Omental fat pad (tissue), 4 donors: ENCODE measurements at places on chromosomes 2 and 18.

- DNase-seq: no peak
These were observed 22.3 kb upstream of the CAVIN2 start for GRCh38 chr2:191869178-191869577.

GRCh38 chr2:46770622-46771021, 145.0 kb downstream of the MCFD2 start:
- DNase-seq: no peak

- no peak for DNase-seq
These were observed 699.9 kb downstream of the DSC3 start for GRCh38 chr18:30342675-30343074.

DNA sequence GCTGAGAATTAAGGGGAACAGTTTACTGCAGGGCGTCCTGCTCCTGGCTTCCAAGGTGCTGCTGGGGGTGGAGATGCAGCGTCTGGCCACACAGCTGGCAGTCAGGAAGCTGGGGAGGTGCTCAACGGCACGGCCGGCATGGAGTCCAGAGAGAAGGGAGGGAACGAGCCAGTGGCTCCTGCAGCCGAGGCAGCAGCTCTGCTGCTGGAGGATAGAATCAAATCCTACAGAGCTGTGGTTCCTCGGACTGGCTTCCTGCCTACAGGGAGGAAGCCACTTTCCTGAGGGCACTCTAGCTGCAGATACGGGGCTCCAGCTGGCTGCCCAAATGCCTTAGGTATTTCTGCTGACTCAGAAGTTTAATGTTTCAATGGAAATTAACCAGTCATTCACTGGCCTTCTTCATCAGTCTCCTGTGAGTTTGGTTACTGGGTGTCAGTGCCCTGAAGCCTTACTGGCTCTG, 266.3 kb downstream of the TWIST2 start:
- no peak for DNase-seq

DNA sequence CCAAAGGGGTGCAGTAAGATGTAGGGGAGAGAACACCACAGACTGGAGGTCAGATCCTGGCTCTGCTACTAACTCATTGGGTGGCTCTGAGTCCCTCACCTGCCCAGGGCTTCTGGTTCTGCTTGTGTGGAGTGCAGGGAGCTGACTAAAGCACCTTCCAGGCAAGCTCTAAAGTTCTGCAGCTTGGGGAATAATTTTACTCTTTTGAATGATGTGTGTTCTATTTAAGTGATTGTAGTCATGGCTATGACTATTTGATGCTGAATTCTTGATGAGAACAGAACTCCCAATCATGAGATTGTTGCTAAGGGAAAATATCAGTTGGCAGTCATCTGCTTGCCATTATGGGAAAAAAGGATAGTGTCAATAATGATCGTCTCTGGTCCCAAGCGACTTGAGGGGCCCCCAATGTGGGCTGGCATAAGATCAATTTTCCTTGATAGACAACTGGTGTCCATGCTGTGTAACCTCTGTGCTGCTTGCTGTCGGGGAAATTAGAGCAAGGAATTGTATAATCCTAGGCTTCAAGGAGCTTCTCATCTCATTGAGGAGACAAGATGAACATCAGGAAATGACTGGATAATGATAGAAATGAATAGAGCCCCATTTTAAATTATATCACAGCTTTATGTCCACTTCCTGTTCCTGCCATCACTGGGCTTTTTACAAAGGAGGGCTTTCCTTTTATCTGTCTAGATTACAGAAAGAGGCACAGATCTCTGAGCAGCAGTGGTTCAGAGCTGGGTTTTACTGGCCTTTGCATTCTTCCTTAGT, 131.7 kb downstream of the SLC4A3 start:
- no peak for DNase-seq

DNA sequence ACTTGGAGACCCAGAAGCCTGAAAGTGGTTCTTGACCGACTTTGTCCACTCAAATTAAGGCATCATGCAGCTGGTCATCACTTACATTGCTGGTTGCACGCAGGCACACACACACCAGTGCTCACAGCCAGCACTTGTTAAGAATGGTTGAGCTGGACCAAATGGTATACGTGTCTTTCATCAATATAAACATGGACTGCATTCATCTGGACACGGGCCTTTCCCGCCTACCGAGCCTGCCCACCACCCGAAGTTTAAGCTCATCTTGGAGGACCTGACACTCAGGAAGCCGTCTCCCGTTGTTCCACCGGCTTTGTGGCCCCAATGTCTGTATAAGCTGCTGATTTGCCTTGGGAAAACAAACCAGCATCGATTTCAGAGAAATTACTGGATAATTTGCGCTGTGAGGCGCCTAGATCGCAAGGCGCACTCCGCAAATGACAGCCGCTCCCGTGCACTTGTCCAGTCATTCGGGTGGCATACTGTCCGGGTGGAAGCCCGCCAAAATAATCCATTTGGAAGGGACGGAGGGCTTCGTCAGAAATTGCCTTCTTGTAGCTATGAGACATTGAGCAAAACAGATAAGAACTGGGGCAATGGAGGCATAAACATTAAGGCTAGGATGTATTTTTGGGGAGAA, 40.1 kb upstream of the AKAIN1 start:
- no peak for DNase-seq

GRCh38 chr18:42339372-42339771, 384.3 kb downstream of the PIK3C3 start:
- DNase-seq: no peak

DNA sequence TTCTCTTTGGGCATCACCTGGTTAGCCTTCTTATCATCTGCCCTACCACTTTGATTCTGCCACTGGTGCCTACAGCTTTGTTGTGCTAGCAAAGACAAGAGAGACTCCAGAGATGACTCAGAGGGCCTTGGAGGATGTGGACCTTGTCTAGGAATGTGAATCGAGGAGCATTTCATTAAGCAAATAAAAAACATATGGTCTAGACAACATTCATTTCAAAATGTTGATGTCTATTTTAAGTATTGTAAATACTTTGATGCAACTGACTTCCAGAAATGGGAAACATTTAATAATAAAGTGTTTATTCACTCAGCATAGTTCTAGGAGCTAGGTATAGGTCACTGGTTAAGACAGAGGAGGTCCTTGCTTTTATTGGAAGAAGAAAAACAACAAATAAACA, 195.5 kb downstream of the CDCA7 start:
- DNase-seq: no peak

DNA sequence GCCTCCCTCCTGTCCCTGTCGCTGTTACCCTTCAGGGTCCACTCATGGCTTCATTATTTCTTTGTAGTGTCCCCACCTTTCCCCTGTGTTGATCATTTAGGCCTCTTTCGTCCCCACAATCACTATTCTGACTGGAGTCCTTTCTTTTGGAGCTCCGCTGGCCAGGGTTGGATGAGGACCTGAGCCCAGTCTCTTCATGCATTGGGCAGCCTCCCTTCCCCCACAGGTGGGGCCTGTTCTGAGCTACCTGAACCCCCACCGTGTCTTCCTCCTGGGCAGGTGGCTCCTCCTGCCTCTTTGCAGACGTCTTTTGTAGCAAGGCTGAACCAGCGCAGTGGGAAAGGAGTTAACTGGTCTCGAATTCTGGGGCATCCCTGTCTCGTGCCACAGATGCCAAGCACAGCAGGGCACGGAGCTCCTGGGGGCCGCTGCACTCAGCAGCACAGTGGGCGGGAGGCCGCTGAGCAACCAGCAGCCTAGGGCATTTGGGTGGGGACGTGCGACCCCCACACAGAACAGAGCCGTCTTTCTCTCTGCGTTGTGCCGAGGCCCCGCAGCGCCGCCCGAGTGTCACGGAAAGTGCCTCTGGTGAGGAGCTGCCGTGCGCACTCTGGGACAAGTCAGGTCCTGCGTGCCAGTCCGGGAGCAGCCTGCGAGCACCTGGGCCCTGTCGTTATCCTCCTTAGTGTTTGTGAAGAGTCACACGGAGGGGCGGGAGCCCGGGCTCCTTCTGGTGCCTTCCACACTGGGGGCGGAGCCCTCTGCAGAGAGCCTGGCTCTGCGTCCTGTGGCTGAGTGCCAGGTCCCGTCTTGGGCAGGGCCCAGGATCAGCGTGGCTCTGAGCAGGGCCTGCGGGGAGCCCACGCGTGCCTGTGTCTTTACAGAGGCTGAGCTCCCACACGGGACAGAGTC, 130.1 kb downstream of the NFATC1 start:
- no peak for DNase-seq

GRCh38 chr2:108916122-108916795, 72.8 kb downstream of the EDAR start:
- no peak for DNase-seq

DNA sequence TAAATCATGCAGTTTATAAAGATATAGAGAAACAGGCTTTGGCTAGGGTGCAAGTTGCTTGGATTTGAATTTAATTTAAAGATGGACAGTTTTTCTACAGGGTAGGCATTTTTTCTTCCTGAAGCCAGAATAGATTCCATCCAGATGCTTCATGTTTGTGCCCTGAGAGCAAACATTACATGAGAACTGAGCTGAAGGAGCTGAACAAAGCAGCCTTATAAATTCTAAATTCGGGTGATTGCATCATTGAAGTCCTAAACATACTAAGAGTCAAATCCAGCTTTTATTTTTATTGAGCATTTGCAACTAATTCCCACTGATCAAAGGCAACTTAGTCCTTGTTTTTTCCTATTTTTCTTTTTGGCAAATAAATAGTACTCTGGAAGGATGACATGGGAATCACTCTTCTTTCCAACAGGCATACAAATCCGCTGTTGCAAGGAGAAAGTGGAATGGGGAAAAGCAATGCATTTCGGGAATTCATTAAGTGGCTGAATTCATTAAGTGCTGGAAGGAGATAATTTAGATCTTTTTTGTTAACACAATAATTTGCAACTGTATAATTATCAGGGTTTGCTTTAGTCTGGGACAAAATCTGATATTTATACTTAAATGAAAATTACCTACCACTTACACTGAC, 828.0 kb downstream of the SLC4A3 start:
- no peak for DNase-seq

GRCh38 chr2:16169381-16169960, 229.1 kb downstream of the MYCN start:
- no peak for DNase-seq

DNA sequence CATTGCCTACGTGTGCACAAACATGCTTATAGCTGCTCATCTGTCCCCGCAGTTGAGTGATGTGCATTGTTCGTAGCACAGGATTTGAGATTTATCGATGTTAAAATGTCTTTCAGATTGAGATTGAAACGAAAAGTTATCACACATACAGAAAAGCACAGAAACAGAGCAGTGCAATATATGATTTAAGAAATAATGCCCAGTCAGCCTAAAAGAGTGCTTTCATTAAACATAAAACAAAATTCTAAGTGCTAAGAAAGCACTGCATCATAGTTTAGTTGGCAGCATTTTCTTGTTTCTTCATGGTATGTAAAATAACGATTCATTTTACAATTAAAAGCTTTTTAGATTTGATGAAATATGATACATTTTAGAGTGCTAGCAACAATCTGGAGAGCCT, 31.9 kb upstream of the GORASP2 start:
- no peak for DNase-seq

DNA sequence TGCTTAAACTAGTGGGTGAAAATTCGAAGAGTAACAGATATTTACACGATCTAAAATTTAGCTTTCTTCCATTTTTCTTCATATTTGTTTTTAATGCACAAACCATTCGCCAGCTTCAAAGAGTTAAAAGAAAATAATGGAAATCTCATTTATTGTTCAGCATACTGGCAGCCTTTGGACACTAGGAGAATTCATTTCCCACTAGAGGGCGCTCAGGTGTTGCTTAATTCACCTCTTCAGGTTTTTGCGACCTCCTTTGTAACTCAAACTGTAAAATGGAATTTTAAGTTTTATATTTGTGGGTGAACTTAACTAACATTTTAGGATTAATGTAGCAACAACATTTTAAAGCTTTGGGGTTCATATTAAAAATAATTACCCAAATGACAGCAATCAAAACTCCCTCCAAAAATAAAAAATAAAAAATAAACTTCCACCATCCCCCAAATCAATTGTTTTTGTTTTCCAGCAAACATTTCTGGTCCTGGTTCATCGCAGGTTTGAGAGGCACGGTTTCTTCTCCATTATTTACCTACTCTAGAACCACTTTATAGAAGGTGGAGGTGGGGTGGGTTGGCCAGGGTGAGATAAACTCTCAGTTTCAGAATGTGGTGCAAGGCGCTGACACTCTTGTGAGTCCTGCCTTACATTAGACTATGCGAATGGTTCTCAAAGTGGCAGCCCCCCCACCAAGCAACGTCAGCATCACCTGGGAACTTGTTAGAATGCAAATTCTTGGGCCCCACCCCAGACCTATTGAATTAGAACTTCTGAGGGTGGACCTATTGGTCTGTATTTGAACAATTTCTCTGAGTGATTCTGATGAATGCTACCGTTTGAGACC, 24.7 kb upstream of the PNPT1 start:
- no peak for DNase-seq

DNA sequence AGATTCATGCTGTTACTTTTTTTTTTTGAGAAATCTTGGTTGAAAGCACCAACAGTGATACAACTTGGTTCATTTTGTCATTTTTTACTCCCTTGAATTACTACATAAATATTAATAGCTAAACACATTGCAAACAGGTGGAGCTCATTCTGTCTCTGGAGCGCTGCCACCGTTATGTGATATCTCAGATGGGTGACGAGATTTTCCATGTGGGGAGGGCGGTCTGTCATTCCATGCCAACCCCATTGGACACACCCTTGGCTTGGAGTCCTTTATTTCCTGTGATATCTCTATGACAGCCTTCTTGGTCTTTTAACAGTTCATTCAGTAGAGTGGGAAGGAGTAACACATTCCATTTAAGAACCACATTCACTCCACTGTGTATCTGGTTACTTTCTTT, 794.8 kb downstream of the SATB2 start:
- no peak for DNase-seq

DNA sequence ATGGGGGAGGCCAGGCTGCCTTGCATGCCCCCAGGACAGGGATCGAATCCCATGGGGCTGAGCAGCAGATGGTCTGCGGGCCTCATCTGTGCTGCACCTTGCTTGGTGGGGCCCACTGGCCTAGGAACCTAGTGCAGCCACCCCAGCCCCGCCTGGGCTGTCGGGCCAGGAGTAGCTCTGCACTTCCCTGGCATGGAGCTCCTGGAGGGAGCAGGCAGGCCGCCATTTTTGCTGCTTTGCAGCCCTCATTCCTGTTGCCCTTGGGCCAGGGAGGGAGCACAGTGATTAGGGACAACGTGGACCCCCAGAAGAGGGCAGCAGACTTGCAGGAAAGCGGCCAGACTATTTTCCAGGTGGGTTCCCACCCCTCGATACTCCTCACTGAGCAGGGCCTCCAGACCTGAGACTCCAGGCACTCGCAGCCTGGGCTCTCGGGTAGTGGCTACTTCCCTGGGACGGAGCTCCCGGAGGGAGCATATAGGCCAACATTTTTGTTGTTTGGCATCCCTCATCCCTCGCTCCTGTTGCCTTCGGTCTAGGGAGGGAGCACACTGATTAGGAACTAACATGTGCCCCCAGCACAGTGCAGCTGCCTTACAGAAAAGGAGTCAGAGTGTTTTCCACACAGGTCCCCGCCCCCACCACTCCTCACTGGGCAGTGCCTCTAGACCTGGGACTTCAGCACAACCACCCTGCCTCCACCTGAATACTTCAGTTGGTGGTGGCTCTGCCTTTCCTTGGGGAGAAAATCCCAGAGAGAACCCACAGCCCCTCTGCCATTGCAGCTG, 99.5 kb downstream of the MAIP1 start:
- DNase-seq: no peak
